ENCODE measurements at places on chromosomes 5 and 9.

DNA sequence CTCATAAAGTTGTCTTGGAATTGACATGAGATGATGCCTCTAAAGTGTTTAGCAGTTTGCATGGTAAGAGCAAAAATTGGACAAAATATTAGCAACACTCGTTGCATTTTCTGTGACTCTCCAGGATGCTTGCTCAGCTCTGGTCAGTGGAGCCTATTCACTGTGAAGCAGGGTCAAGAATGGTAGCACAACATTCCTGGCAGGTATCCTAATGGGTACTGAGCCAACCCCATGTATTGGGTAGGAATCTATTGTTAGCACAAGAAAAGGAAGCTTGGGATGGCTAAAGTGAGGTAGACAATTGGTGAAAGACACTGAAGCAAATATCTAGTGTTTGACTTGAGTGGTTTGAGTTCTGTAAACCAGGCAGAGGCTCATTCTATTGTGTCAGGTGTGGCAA is 10.4 kb upstream of the ACTBL2 start:
- no peak for DNase-seq

DNA sequence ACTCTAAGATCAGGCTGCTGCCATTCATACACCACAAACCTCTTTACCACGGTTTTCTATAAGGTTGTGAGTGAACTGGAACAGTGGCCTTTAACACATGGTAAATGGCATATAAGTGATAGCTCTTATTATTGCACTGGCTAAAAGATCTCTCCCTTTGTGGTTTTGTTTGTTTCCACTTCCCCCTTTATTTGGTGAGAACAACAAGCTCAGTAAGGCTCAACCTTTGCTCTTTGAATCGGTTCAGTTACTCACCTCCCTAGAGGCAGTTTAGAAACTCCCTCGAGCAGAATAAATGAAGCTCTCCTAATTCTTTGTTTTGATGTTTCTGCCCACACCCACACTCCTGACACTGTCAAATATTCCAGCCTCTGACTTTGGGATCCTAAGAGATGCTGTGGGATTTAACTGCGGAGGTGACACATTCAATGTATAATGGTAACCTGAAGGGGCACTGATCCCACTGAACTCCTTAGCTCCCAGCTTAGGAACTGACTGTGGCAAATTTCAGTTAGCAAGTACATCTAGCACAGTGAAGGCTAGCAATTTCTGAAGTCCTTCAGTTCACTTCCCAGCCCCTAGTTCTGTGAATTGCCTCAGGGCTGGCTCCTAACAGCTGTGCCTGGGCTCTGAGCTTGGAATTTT is 22.5 kb upstream of the RAD23B start:
- DNase-seq: no peak

DNA sequence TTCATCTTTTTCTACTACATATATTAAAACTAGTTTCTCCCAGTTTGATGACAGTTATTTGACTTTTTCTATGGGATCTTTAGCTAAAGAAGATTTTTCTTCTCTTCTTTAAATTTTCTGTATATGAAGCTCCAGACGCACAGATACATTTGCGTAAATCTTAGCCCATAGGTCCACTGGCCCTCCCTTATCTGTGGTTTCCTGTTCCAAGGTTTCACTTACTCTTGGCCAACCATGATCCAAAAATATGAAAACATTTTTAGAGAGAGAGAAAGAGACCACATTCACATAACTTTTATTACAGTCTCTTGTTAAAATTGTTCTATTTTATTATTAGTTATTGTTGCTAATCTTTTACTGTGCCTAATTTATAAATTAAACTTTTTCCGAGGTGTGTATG is 270.2 kb upstream of the DAPK1 start:
- DNase-seq: no peak

GRCh38 chr9:81902626-81903025 is 25.6 kb upstream of the SPATA31D4 start:
- DNase-seq: no peak

DNA sequence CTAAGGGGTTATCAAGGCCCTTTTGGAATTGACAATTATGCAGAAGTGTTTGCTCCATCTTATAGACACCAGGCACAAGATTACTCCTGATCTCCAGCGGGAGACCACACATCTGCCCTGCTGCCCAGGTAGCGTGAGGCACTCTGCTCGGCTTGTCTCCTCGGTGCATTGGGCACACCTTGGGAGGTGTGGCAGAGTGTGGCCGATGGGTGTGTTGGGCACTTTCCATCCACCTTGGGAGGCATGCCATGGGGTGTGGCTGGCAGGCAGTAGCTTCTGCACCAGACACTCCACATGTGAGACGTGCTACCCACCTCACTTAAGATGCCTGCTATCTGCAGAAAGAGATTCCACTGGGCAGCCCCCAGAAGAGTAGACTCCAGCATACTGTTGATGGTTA is 54.1 kb downstream of the GADD45G start:
- DNase-seq: no peak

DNA sequence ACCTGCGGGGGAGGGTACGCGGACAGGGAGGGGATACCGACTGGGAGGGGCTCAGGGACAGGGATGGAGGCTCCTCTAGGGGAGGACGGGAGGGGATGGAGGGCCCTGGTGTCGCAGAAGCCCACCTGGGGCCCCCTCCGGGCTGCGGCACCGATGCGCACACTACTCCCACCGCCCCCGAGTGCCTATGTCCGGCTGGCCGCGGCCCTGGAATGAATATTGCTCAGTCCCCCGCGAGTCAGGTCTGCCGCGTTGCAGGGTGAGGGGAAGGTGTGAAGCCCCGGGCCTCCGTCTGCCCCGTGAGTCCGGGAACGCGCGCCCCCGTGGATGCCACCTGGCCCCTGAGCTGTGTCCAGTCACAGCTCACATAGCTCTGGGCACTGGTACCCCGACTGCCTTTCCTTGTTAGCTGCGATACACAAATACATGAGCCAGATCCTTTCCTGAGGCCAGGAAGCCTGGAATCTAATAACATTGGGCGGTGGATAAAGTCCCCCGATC is 44.5 kb upstream of the PRSS3 start:
- no peak for DNase-seq

GRCh38 chr5:10859393-10860195 is 98.6 kb upstream of the DAP start:
- DNase-seq: no peak

- no peak for DNase-seq
Measured at GRCh38 chr5:33232731-33233505, 207.8 kb upstream of the TARS1 start.

GRCh38 chr9:72635197-72635596 is 113.8 kb downstream of the TMC1 start:
- no peak for DNase-seq

DNA sequence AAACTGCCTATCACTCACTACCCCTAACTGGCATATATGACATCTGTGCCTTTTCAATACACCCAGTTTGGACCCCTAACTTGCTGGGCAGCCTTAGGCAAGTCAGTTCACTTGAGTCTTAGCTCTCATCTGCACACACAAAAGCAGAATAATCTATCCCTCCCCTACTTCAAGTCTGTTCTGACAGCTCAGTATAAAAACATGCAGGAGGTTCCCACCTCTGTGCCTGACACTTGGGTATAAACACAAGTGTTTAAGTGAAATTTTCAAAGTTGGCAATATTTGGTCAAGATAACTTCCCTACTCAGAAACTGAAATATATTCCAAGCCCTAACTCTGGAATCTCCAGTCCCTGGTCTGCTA is 12.6 kb downstream of the HNRNPH1 start:
- DNase-seq: no peak

GRCh38 chr9:137825324-137825989 is 52.1 kb upstream of the CACNA1B start:
- DNase-seq: no peak

DNA sequence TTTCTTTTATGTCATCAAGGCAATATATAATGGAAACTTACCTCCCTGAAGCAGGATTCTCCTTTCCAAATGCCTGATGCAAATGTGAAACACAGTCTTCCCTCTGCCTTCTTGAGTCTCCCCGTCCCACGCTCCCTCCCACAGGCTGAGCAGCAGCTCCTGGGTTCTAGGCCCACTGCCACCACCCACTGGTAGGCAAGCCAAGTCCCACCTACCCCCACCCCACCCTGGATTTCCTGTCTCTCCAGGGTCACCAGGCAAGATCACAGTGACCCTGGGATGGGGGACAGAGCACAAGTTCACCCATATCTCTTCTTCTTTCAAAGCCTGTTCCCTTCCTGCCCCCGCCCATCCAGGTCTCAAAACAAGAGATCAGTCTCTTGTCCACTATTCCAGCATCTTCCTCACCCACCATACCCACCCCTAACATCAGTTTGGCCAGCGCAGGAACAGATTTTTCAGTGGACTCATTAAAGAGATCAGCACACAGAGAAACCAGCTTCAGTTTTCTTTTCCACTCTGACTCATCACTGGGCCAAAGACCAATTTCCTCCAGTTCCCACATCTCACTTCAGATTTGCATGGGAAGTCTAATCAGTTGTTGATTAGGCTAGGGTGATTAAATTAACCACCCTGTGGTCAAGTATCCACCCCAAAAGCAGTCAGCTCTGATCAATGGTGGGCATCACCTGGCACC is 151.5 kb downstream of the ACTL7B start:
- DNase-seq: no peak
